Activated CD4-positive, alpha-beta T cell treated with anti-CD3 and anti-CD28 coated beads, Interleukin-2, amount 50 U/mL, for 4 hours (primary cell): ENCODE measurements at places on chromosomes 1 and 21.
A peak's percentile ranks its signal among the peaks of the same experiment; 100 is the strongest.

- no peak for DNase-seq
Measured at GRCh38 chr1:157496121-157496526, 56.2 kb downstream of the FCRL5 start.

DNA sequence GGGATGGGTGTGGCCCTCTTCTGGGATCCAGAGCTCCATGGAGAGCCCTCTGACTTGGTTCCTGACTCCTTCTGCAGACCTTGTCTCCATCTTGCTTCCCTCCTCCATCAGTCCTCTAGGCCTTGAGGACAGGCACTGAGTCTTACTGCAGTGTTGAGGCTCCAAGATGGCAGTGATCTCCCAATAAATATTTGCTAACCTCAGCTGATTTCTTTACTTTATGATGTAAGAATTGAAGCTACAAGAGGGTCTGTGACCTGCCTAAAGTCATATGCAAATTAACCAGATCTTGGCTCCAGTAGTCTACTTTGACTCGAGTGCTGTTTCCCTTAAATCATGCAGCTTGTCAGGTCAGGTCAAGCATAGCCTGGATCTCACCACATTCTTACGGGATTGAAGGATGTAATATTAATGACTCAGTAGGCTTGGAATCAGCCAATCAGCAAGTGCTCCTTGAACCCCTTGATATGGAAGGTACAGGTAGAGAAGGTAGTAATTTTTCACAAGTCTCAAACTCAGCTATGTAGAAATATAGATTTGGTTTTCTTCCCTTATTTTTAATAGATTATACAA lies 93.0 kb downstream of the CLIC6 start:
- no peak for DNase-seq

GRCh38 chr1:81118550-81118949 lies 682.2 kb upstream of the ADGRL2 start:
- no peak for DNase-seq

- DNase-seq, result no peak
Measured at GRCh38 chr1:1307261-1307922, 338 bp downstream of the ACAP3 start.

DNA sequence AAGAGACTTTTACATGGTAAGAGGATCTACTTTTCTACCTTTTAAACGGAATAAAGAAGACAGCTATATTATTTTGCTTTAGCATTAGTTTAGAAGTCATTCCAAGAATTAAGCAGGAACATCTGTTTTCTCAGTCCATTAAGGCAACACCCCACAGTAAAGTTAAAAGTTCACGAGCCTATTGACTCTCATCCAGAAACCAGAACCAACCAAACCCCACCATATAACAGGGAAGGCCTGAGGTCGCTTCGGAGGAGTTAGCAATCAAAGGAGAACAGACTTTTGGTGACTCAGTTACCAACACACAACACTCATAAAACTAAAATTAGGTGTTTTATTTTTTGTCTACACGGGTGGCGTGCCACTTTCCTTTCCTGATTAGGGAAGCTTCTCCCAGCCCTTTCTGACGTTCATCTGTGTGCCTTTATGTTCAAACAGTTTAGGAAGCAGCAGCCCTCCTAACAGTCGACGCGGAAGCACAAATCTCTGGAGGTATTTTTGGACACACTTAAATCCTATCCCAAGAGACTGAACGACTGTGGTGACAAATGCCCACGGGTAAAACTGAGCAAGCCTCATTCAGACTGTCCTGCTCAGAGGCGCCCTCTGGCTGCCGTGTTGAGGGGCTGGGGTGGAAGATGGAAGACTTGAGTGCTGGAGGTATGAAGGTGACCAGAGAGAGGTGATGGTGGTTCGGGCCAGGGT lies 8.6 kb upstream of the PLA2G2C start:
- DNase-seq, result peak; percentile 74

- DNase-seq, result no peak
Measured at GRCh38 chr1:109104364-109105151, 9.4 kb upstream of the ELAPOR1 start.

- no peak for DNase-seq
Measured at GRCh38 chr1:53337499-53337898, 9.6 kb upstream of the LRP8 start.

DNA sequence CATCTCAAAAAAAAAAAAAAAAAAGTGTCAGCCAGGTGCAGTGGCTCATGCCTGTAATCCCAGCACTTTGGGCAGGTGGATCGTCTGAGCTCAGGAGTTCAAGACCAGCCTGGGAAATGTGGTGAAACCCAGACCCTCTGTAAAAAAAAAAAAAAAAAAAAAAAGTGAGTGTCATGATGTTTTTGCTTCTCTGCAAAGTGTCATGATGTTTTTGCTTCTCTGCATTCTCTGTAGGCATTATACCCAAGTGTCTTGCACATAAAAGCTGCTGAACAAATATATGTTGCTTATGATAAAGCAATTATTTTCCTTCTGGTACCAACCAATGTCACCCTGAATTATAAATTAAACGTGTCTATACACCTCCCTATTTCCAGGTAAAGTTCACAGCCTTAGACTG lies 1.7 kb downstream of the ACBD6 start:
- no peak for DNase-seq

- DNase-seq, result peak; percentile 47
Measured at GRCh38 chr1:15833069-15833679, 14.3 kb upstream of the SPEN start.

DNA sequence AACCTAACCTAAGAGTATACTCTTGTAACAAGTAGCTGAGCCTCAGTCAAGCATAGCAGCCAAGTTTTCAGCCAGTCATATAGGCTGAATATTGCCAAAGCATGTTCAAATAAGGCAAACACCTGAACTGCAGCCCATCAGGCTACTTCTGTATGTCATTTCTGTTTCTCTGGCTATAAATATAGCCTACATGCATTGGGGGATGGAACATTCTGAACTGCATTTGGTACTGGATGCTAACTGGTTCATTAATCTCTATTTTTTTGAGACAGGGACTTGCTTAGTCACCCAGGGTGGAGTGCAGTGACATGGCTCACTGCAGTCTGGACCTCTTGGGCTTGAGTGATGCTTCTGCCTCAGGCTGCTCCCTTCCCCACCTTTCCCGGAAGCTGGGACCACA lies 37.3 kb downstream of the MAST2 start:
- DNase-seq, result no peak

DNA sequence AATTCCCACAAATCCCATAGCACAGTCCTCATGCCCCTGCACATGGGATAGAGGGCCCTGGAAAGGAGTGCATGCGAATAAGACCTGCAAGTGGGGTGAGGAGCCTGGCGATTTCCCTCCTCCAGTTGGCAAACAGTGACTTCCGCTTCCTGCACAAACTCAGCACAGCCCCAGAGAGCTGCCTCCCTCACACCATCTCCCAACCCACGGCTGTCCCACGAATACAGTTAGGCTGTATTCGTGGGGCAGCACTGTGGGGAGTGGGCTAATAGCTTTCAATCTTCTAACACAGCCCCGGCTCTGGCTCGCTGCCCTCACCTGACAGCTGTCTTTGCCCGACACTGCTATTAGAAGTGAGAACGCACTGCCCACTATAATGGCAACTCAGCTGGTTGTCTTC lies 28.2 kb upstream of the CNTN2 start:
- no peak for DNase-seq

- DNase-seq, result no peak
Measured at GRCh38 chr1:223629126-223629457, 36.4 kb downstream of the CAPN8 start.

- no peak for DNase-seq
Measured at GRCh38 chr1:92538048-92538412, 51.3 kb upstream of the GFI1 start.
